T-cell (primary cell): ENCODE measurements at places on chromosomes 7 and 10.

- DNase-seq = no peak
Observed at GRCh38 chr10:29585488-29585976, 49.2 kb downstream of the SVIL start.

- no peak for DNase-seq
Observed at GRCh38 chr7:54483523-54483922, 58.7 kb upstream of the VSTM2A start.

DNA sequence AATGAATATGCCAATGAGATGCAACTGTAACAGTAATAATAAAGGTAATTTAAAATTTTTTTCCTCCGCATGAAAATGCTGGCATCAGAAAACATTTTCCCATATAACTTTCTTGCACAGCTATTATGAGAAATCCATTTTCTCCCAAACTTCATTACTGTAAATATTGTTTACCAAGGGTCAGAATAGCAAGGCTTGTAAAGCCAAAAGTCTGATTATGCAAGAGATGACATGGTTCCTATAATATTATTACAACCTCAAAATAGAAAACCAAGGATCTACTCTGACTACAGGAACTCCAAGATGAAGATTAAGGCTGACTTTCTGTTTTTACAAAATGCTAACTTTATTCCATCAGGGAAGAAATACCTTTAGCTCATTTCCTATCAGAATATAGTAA lies 162.7 kb upstream of the CDK1 start:
- no peak for DNase-seq

DNA sequence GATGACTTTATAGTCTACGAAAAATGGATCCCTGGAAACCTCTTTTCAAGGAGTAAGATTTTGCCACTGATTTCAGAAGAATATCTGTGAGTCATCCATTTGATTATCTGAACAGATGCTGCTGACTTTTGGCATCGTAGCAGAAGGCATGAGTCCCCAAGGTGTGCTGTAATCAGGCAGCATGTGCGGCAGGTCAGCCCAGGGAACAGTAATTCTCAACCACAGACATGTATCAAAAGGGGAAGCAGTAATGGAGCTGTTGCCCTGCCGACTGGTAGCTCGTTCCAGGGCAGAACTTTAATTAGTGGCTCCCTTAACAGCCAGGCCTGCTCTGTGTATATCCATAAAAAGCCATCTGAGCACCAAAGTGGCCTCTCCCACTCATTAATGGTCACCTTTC lies 5.7 kb upstream of the VWC2 start:
- no peak for DNase-seq

DNA sequence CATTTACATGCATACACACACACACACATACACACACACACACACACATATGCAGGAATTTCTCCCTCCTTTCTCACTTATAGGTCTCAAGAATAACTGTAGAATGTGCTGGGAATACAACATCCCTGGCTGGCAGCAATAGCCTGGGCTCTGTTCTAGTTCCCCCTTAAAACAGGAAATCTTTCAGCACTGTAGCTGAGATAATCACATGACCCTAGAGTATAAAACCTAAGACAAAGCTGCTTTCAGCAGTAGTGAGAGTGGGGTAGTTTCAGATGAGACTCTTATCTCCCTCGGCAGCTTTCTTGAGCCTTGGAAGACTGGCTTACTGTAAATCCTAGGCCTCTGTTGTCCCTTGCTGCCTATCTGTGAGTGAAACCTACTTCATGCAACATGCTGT lies 137.4 kb upstream of the AKR1E2 start:
- no peak for DNase-seq

DNA sequence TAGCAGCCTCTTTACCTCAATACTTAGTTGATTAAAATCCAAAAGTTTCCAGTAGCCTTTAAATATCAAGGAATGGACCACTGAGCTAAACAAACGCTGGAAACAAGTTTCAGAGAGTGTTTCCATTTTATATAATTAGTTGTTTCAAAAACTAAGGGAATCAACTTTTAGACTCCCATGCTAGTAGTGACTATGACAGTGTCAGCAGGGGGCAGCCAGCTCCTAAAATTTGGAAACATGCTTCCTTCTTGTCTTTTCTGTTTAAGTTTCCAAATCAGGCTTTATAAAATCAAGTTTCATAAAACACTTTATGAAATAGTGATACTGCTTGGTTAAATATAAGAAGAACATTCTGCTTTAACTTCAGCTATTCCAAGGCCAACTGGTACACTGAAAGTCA lies 138.2 kb upstream of the TMEM229A start:
- DNase-seq = no peak
